Activated CD4-positive, alpha-beta T cell treated with anti-CD3 and anti-CD28 coated beads for 36 hours (primary cell): ENCODE measurements at places on chromosomes 16 and 17. TPM values are rescaled to one million over a fixed set of nuclear protein-coding genes. Genes with fewer than 3 reads are reported as not detected.

The KRT12 gene
- total RNA-seq, result not detected

The IL34 gene
- not detected for total RNA-seq

The CCR7 gene
- 389 TPM for total RNA-seq

The GRB7 gene
- total RNA-seq, result 2.0 TPM

The SLC35B1 gene
- 59.4 TPM for total RNA-seq

The CDRT15L2 gene
- total RNA-seq, result not detected

The KRT32 gene
- not detected for total RNA-seq

The CDH13 gene
- not detected for total RNA-seq

The CCL17 gene
- 1.4 TPM for total RNA-seq

The GCGR gene
- not detected for total RNA-seq

The PYY gene
- not detected for total RNA-seq

The KRT39 gene
- total RNA-seq, result not detected

The C16orf74 gene
- total RNA-seq, result 0.25 TPM

The DCXR gene
- total RNA-seq, result 105 TPM

The NT5M gene
- 4.3 TPM for total RNA-seq

The MYH3 gene
- total RNA-seq, result 3.3 TPM

The PRSS36 gene
- 0.26 TPM for total RNA-seq

The ABI3 gene
- total RNA-seq, result 27.8 TPM

The ITGB4 gene
- total RNA-seq, result 0.62 TPM

The CAVIN1 gene
- 4.2 TPM for total RNA-seq

The SLC47A2 gene
- not detected for total RNA-seq

The CLEC19A gene
- not detected for total RNA-seq

The SLC35G6 gene
- not detected for total RNA-seq

The LITAFD gene
- total RNA-seq, result not detected

The DUXB gene
- total RNA-seq, result not detected

The PLEKHH3 gene
- 0.73 TPM for total RNA-seq

The RRAD gene
- 0.19 TPM for total RNA-seq

The TBC1D3G gene
- total RNA-seq, result not detected

The CTRB1 gene
- total RNA-seq, result not detected

The PYDC1 gene
- total RNA-seq, result not detected
